ENCODE measurements at places on chromosomes 1 and 21.

DNA sequence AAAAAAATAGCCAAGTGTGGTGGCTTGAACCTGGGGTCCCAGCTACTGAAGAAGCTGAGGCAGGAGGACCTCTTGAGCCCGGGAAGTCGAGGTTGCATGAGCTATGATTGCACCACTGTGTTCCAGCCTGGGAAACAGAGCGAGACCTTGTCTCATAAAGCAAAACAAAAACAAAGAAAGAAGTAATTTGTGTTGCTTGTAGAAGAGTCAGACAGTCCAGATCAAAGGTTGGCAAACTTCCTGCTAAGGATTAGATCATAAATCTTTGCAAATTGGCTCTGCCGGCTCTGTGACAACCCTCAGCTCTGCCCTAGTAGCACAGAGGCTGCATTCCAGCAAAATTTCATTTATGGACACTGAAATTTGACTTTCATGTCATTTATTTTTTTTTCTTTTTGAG, 19.0 kb upstream of the MFN2 start:
- DNase-seq, result no peak

DNA sequence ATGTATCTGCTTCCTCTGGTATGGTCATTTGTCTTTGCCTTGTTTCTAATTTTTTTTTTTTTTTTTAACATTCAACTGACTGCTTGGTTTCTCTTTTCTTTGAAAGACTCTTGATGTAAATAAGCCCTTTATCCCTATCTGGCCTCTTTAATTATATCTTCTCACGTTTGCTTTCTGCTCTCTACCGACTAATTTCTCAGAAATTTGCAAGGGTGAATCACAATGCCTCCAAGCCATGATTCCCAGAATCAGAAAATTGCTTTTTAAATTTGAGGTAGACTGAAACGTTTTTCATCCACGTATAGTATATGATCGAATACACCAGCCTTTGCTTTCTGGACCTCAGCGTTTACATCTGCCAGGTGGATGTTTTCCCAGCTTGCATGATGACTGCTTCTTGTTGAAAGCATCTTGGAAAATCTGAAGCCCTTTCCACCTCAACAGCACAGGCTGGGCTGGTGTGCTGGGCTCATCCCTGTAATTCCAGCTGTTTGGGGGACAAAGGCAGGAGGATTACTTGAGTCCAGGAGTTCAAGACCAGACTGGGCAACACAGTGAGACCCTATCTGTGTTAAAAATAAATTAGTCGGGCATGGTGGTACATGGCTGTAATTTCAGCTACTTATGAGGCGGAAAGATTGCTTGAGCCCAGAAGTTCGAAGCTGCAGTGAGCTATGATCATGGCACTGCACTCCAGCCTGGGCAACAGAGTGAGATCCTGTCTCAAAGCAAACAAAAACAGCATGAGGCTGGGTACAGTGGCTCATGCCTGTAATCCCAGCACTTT, 35.0 kb upstream of the GPR137B start:
- DNase-seq, result no peak

DNA sequence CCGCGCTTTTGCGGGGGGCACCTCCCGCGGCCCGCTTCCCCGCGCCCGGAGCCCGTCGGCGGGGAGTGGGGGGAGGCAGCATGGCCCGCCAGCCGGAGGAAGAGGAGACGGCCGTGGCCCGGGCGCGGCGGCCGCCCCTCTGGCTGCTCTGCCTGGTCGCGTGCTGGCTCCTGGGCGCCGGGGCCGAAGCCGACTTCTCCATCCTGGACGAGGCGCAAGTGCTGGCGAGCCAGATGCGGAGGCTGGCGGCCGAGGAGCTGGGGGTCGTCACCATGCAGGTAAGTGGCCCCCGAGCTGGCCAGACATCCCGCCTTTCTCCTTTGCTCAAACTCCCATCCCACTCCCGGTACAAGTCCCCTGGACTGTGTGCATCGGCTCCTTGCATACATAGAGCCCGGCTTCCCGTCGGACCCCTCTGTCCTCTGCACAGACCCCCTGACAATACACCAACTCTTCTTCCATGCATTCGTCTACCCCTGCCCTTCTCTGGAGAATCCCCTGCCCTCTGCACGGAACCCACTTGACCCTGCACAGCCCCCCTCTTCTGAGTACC, 812 bp downstream of the CACHD1 start:
- no peak for DNase-seq

GRCh38 chr1:57122031-57122430, 156.2 kb upstream of the C8B start:
- no peak for DNase-seq

- DNase-seq, result no peak
Measured at GRCh38 chr1:44673675-44674112, 587 bp downstream of the TMEM53 start.

GRCh38 chr1:182603646-182604174, 479 bp downstream of the RGS16 start:
- no peak for DNase-seq

- DNase-seq, result peak; percentile 65
Measured at GRCh38 chr1:248926401-248927182, 20.6 kb downstream of the PGBD2 start.

- DNase-seq, result no peak
Measured at GRCh38 chr1:171606402-171606941, 15.6 kb upstream of the MYOCOS start.

DNA sequence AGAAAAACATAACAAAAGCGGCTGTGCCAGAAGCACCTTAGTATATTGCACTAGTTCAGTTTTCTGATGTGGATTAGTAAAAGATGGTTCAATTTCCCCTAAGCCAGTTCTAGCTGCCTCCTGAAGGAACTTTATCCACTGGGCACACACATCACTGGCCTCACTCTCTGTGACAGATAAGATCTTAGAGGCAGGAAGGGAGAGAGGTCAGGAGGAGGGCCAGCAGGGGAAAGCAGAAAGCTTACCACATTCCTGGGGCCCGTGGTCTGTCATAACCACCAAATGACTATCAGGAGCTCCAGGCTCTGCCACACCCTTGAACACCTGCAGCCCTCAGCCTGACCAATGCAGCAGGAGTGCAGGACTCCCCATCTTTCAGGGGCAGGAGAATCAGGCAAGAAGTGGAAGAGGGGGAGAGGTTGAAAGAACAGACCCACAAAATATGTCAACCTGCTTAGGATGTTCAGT, 37.8 kb downstream of the LRRC71 start:
- DNase-seq, result no peak

DNA sequence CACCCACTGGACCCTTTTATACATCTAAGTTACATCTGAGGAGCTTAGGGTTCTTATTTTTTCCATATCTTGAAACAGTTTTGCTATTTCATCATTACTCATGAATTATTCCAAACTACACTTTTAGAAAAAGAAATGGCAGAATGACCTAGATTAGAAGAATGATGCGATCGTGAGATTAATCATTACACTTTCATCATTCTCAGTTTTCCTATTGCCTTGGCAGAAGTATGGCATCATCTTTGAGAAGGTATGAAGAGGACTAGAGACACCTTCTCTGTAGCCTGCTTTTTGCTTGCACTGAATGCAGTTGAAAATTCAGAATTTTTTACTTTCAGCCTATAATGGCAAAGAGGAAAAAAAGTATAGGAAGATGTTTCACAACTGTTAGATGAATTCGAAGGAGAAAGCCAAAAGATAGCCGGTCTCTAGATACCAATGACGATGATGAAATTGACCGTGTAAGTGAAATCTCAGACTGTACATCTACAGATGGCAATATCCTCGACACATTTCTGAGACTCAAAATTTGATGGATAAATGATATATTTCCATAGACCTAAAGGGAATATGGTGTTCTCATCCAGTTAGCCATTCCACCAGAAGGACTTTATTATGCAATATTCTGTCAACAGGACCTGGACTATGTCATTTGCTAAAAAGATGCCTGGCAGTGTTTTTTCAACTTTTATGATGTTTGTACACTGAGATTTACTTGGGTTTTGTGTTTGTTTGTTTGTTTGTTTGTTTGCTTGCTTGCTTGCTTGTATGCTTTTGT, 191.8 kb downstream of the TOMM20 start:
- no peak for DNase-seq

- no peak for DNase-seq
Measured at GRCh38 chr1:107954126-107954525, 10.9 kb downstream of the VAV3 start.

DNA sequence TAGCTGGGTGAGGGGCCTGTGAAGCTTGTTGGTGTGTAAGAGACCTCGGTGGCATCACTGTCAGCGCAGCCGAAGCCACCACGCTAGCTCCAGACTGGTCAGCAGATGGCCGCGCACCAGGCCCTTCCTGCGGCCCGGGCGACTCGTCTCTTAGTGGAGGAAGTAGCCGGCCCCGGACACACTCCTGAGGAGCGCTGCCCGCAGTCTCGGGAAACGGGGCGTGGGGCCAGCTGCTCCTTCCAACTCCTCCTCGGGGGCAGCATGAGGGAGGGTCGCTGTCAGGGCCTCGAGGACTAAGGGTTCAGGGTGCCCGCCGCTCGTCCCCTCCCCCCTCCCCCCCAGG, 20.4 kb downstream of the H3-3A start:
- DNase-seq, result no peak

- DNase-seq, result no peak
Measured at GRCh38 chr21:27101523-27101922, 134.6 kb upstream of the ADAMTS5 start.

- DNase-seq, result no peak
Measured at GRCh38 chr1:232127190-232127589, 500.6 kb downstream of the DISC1 start.

GRCh38 chr1:91806769-91807700, 78.9 kb downstream of the TGFBR3 start:
- DNase-seq, result no peak

GRCh38 chr1:200090252-200091159, 63.0 kb downstream of the NR5A2 start:
- DNase-seq, result no peak

DNA sequence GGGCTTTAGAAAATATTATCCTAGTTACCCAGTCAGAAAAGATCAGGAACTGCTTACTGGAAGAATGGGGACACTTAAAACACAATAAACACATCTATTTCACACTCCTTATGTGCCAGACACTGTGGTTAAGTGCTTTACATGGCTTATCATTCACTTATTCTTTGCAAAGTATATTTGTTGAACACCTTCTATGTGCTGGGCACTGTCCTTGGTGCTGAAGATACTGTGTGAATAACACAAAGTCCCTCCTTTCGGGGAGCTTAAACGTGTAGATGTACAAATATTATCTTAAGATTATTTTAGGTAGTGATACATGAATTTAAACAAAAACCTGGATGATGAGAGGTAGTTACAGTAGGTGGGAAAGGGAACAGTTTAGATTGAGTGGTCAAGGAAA, 169.3 kb downstream of the ST6GALNAC5 start:
- no peak for DNase-seq

DNA sequence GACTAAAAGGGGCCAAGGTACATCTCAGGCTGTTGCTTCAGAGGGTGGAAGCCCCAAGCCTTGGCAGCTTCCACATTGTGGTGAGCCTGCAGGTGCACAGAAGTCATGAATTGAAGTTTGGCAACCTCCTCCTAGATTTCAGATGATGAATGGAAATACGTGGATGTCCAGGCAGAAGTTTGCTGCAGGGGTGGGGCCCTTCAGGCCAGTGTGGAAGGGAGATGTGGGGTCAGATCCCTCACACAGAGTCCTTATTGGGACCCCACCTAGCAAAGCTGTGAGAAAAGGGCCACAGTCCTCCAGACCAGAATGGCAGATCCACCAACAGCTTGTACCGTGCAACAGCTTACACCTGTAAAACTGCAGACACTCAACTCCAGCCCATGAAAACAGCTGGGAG, 67.4 kb upstream of the PTGS2 start:
- DNase-seq, result no peak

- DNase-seq, result no peak
Measured at GRCh38 chr1:184502161-184502560, 115.3 kb downstream of the C1orf21 start.

DNA sequence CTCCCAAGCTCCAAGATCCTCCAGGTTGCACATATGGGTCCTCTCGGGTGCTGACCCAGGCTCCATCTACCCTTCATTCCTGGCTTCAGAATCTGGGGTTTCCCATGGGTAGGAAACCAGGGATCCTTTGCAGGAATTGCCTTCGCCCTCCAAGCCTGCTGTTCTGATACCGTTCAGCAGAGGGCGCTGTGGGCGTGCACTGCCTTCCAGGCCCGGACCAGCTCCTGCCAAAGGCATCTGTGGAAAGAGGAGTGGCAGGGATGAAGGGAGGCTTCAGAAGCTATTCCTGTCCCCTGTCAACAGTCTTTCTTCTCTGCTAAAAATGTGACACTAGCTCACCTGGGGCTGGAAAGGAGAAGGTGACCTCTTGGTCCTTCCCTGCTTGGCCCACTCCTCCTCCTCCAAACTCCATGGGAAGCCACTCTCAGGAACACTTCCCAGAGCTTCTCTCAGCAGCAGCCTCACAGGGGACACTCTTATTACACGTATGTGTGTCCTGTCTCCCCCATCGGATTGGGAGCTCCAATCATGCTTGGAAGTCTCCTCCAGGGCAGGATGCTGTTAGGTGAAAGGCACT, 71.2 kb downstream of the VWA5B1 start:
- no peak for DNase-seq

DNA sequence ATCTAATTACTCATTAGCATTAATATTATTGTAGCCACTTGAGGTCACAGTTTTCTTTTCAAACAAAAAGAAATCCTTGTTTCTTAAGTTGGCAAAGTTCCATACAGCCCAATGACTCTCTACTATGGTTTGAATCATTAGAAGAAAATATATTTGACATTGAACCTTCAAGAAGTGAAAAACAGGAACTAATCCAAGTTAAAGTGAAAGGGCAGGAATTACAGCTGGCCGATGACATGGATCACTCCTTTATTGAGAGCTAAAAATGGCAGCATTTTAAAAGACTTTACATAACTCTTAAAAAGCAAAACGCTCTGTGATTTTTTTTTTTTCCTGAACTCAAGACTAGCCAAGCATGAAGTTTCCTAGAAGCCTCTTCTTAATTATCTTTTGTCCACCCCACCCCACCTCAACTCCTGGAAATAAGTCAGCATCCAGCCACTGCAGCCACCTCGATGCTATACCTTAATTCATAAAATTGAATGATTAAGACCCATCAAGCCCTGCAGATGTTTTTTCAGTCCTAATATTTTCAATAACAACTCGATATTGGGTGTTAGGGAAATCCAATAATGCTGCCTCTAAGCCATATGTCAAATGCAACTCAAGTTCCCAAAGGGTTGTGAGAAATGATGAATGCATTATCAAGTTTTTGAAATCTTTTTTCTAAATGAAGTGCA, 323.1 kb downstream of the HHIPL2 start:
- DNase-seq, result no peak

- no peak for DNase-seq
Measured at GRCh38 chr1:53899206-53899628, 5.2 kb downstream of the DIO1 start.

- no peak for DNase-seq
Measured at GRCh38 chr1:245404527-245404926, 249.7 kb downstream of the KIF26B start.

DNA sequence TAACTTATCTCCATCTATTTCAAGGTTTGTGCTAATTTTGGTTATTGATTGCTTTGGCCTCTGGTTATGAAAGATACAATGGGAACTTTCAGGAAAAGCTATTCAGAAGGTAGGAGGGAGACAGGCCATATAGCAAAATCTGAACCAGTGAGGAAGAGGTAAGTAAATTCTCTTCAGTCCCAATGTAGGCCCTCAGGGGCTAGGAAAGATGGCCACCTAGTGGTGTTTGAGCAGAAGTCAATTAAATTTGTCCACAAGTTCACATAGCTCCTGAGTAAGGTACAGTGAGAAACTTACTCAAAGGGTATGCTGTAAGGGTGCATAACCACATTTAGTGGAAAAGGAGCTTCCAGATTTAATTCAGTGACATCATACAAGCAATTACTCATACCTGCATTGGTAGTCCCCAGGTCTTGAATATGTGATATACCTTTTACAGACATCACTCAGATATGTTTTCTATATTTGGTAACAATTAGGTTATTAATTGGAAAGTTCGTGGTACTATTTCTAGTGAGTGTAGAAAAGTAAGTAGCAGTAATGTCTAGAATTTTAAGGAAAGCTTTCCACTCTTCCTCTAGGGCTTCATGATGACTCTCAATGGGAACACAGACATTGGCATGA, 21.4 kb upstream of the FMO1 start:
- peak; percentile 42 for DNase-seq

Measured in activated CD8-positive, alpha-beta memory T cell treated with anti-CD3 and anti-CD28 coated beads, Interleukin-2, amount 10 ng/mL, durations not matched to agents 7 days and 5 days (primary cell).